DMS153 (cell line): ENCODE measurements at places on chromosomes 12 and 14.

DNA sequence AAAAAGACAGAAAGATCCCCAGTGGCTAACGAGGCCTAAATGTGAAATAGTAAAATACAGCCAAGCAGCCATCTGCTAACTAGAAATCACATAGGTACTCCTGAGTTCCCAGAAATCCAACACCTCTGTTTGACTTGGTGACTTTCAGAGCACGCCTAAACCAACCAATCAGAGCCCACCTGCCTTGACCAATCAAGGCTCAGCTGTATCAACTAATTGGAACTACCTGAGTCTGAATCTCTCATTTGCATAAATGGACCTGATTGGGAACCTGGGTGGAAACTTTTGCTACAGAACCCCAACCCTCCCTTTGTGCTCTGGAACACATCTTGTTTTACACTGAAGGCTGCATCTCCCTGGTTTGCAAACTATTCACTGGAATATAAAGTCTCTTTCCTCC lies 5.1 kb upstream of the TCL1B start:
- no peak for DNase-seq

DNA sequence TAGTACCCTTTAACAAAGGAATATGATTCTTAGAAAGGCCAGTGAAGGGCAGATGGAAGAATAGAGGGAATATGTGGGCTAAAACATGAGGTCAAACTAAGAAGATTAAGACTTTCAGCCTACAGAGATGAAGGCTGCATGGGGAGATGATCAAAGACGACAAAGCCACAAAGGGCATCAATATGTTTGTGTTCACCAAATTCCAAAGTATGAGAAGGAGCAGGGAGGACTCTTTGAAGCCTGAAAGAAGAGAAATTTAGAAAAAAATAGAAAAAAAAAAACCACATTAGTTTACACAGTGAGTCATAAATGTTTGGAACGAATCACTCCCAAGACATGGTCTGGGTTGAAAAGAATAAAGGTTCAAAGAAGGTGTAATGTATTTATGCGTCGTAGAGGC lies 131.8 kb downstream of the NEDD1 start:
- no peak for DNase-seq

- no peak for DNase-seq
Observed at GRCh38 chr12:103288016-103288415, 207.8 kb downstream of the C12orf42 start.

DNA sequence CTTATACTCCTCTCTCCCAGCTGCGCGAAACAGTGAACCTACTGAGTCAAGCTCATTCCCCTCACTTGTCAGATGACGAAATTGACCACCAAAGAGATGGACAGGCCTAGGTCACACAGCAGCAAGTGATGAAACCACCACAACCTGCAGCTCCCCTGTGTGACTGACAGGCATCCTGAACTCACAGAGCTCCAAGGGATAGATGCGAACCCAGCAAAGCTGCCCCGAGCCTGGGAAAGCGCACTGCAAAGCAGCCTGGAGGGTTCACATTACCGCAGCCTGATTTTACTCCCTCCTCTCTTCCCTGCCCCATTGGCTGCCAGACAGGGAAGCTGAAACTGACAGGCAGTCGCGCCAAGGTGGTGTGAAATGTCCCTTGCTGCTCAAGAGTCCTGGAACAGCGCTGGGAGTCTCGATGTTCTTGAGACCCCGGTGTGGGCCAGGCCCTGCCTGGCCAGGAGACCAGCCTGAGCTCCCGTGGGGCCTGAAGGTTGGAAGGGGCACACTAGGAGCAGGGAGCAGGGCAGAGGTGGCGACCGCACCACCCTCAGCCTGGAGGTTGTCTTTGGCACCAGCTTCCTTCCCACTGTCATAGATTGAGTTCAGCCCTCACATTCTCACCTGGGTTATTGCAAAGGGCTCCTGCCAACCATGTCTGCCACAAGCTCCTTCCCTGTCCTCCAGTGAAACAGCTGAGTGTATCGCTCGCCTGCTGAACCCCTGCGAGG lies 36.3 kb downstream of the SNRNP35 start:
- DNase-seq = no peak

DNA sequence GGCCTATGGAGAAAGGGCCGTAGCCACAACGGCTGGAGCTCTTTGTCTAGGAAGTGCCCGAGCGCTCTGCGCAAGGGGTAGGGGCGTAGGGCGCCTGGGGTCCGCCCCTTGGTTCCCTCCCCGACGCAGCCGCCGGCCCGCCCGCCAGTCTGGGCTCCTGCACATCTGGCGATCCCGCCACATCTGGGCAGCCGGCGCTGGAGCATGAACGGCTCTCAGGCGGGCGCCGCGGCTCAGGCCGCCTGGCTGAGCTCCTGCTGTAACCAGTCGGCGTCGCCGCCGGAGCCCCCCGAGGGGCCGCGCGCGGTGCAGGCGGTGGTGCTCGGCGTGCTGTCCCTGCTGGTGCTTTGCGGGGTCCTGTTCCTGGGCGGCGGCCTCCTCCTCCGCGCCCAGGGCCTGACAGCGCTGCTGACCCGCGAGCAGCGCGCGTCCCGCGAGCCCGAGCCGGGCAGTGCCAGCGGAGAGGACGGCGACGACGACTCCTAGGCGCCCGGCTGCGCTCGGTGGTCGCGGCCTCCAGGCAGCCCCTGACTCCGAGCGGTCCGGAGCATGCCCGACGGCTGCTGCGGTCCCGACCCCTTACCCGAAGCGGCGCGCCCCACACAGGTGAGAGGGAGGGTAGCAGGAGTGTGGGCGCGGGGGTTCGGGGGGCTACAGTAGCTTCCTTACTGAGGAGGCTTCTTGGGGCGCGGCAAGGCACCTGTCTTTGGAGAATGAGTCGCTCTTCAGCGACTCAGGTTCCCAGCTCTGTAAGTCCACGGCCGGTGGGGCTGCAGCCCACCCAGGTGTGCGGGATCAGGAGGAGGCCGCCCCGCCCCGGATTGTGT lies at the start of gene SMIM41:
SMIM41 (plus strand) TSS at position 129 of the 827 bp plus-strand sequence; CDS start at position 205, 76 bp downstream.
- DNase-seq = no peak

DNA sequence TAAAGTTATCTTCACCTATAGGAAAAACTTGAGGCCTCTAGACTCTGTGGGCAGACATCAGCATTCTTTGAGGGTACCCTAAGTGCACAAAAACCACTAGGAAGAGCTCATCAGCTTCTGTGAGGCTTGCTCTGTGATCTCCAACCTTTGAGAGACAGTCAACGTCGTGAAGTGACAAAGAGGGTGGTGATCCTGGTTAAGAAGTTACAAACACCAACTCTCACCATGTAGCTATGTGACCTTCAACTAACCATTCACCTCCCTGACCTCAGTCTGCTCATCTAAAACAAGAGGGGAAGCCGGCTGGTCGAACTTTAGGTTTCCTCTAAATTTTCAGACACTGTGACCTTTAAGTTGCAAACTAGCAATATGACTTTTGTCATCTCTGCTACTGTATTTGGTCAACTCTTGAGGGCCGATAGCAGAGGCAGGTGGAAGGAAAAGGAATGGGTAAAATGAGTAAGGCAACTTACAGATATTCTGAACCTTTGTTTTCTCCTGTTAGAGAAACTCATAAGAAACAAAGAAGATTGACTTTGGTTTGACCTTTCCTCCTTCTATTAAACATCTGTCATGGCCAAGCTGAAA lies 103.2 kb upstream of the PARP11 start:
- no peak for DNase-seq

DNA sequence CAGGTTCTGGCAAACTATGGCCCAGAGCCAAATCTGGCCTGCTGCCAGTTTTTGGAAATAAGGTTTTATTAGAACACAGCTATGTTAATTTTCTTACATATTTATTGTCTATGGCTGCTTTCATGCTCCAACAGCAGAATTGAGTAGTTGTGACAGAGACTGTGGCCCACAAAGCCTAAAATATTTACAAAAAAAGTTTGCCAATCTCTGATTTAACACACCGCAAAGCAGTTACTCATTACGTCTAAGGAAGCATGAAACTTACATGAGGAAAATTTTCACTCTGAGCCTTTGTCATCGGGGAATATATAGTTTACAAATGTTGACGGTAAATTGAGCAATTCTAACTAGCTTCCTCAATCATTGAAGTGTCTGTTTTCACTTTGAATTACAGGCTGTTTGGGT lies 96.5 kb downstream of the UNC79 start:
- DNase-seq = no peak

- DNase-seq = no peak
Observed at GRCh38 chr12:124780336-124780735, 83.3 kb downstream of the SCARB1 start.

- no peak for DNase-seq
Observed at GRCh38 chr14:92122761-92123160, 992 bp downstream of the CPSF2 start.

DNA sequence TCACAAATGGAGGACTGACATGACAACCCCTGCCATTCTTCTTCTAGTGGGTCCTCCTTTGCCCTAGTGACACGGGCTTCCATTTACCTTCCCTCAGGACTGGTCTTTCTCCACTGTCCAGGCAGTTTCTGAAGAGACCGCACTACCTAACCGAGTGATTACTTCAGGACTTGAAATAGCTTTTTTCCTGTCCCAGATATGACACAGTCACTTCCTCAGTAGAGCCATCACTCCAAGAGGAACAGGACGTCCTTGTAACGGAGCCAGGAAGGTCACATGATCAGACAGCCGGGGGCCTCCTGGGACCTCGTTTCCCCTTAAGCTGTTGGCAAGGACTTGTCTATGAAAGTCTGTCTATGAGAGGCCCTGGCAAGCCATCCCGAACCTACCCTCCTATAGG lies 62.3 kb downstream of the FOS start:
- no peak for DNase-seq

GRCh38 chr14:24162093-24162492 lies 1.0 kb downstream of the IRF9 start:
- DNase-seq = no peak

GRCh38 chr14:94593376-94593748 lies 12.1 kb downstream of the SERPINA5 start:
- DNase-seq = no peak

- no peak for DNase-seq
Observed at GRCh38 chr12:130133851-130134562, 28.3 kb upstream of the FZD10 start.

GRCh38 chr14:61471297-61472005 lies 150.1 kb downstream of the PRKCH start:
- DNase-seq = no peak

DNA sequence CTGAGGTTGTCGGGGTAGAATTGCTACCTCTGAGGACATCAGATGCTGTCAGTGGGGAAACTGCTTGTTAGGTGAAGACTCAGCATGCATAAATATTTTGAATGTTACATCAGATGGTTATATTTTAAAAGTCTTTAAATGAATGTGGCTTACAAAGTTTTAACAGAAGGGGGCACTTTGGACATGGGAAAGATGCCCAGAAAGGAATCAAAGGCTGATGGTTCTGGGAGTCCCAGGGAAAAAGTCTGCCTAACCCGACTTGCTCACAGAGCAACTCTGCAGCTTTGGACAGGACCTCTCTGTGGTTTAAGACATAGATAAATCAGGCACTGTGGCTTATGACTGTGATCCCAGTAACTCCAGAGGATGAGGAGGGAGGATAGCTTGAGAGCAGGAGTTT lies 474.9 kb downstream of the ATP23 start:
- no peak for DNase-seq

DNA sequence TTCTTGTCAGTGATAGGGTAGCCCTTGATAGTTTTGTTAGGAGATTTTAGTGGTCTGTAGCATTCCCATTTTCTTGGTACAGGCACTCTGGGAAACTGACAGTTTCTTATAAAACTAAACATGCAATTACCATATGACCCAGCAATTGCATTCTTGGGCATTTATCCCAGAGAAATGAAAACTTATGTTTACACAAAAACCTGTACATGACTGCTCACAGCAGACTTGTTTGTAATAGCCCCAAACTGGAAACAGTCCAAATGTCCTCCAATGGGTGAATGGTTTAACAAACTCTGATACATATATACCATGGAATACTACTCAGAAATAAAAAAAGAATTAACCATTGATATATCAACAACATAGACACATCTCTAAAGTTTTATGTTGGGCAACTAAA lies 75.5 kb downstream of the BORCS5 start:
- DNase-seq = no peak

DNA sequence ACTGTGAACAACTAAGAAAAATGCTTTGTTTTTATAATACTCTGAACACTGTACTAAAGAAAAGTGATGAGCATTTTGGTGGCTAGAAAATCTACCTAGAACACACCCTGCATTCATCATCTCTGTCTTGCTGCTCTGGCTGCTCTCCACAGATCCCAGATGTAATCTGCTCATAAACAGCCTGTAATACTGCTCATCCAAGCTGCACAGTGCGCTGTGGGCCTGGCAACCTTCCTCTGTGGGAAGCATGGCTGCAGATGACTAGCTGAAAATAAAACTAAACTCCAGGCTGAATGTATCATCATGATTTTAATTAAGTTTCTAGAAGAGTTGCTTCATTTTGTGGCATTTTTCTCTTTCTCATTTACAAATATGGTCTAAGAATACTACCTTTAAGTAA lies 200.7 kb downstream of the SLC2A13 start:
- DNase-seq = no peak

DNA sequence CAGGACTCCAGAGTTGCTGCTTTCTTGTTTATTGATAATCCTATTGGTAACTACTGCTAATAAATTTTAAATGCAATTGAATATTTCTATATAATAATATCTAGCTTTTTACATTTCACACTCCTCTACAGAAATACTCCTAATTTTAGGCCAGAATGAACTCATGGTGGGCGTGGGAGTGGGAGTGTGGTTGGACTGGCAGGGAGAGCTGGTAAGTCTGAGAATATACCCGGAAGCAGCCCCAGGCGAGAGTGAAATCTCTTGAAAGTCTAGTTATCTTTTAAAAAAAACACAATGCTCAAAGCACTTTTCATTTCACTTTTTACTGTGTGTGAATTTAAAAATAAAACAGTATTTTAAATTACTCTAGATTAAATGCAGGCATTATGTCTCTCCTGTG lies 4.7 kb downstream of the TMEM263 start:
- no peak for DNase-seq

DNA sequence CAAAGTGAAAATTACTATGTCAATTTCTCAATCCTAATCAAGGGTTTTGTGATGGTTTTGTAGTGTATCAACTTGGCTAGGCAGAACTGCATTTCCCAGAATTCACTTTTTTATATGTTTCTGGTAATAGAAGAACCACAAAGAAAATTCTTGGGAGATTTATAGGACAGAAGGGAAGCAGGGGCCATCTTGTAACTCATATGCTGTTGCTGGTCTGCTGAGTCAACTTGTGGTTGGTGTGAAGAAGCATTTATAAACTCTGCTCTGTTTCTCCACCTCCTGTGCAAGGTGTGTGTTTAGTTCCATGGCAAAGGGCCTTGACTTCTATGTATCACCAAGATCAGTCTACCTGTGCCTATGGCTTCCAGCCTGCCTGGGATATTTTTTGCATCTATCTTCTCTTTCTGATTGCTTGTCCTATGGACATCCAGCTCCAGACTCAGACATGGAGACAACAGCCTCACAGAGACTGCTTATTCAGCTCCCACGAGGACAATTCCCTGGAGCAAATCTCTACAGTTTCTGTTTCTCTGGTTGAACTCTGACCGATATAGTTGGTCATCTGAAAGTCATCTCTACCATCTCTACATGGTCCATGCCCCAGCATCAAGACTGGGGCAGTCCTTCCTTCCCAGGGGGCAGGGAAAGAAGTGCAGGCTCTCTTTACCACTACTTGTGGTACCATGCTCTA lies 364.3 kb upstream of the DDHD1 start:
- DNase-seq = no peak
